ENCODE measurements at places on chromosomes 11 and 22.

DNA sequence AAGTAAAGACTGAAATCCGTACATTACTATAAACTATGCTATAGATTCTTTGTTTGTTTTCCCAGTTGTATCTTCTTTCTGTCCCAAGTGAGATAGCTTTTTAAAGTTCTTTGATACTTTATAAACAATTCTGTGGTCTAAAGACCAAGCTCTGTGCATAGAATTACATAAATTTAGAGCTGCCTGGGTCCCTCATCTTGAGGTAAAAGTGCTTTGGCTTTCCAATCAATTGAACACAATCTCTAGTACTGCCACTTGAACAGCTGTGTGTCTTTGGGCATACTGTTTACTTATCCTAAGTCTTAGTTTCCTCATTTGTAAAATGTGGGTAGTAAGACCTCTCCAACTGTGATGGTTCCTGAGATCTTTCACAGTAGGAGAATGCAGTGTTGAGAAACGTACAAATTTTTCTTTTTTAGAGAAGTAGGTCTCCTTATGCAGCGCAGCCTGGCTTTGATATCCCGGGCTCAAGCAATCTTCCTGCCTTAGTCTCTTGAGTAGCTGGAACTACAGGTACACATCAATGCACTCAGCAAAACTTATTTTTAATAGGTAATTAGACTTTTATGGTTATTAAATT, 2.5 kb upstream of the EED start:
- no peak for DNase-seq

- DNase-seq = no peak
Measured at GRCh38 chr11:67026941-67027340, 4.0 kb downstream of the SYT12 start.

DNA sequence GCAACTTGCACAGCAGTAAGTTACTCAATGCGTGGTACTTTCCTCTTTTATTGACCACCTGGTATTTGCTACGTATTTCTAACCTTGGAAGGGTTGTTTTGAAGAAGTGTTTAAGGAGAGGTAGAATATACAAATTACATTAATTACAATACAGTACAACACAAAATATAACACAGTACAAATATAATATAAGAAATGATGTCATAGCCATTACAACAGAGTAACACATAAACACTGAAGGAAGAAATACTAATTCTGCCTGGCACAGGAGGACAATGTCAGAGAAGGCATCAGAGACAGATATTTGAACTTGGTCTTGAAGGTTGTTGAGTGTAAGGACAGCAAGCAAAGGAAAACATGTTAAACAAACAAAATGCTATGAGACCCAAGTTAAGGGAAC, 25.6 kb downstream of the PAK1 start:
- no peak for DNase-seq

- DNase-seq = no peak
Measured at GRCh38 chr22:47147572-47147971, 385.1 kb downstream of the TBC1D22A start.

GRCh38 chr11:129278586-129279319, 86.6 kb upstream of the ARHGAP32 start:
- no peak for DNase-seq
